Glutamatergic neuron (in vitro differentiated cells): ENCODE measurements at places on chromosomes 12 and 14. TPM values are rescaled to one million over a fixed set of nuclear protein-coding genes. Genes with fewer than 3 reads are reported as not detected.

Gene KLRC2
- total RNA-seq, result not detected

Gene AJUBA
- total RNA-seq, result 0.34 TPM

DNA sequence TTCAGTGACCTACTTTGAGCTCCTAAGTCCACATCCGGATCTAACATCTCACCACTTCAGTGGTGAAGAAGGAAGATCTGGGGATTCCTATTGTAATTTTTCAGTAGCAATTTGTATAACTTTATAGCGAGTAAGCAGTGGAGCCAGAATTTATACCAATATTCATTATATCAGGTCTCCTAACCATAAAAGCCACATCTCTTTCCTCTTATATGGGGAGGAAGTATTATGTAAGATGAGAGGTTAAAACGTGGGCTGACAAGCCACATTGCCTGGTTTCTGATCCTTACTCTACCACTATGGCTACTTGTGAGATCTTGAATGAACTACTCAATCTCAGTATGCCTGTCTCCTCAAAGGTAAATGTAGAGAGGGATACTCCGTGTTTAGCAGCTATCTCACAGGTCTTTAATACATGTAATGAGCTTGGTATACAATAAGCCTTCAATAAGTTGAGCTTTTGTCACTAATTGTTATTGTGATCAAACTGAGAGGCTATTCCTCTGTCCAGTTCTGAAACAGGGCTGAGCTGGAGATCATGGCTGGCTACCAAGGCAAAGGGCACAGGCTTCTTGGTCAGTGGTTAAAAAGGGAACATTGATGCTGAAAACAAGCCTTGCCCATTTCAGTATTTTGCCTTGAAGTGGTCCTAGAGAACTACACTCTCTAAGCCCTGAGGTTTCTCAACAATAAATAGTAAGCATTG lies 3.3 kb upstream of the TMEM117 start:
- no peak overlapping the region for H3K27ac ChIP-seq
- no peaks in the 10 kb centered on the region for H3K4me1 ChIP-seq
- H3K4me3 ChIP-seq, result no peak overlapping the region
- H3K27me3 ChIP-seq, result peaks cover 6% of the 10 kb centered on the region
- no peaks in the 10 kb centered on the region for H3K36me3 ChIP-seq
- DNase-seq, result no peak

GRCh38 chr12:27437839-27438238 lies 8.7 kb upstream of the SMCO2 start:
- H3K36me3 ChIP-seq, result peaks cover 4% of the 10 kb centered on the region
- H3K4me1 ChIP-seq, result no peaks in the 10 kb centered on the region
- no peaks in the 10 kb centered on the region for H3K27me3 ChIP-seq

Gene SLCO1B1
- not detected for total RNA-seq

DNA sequence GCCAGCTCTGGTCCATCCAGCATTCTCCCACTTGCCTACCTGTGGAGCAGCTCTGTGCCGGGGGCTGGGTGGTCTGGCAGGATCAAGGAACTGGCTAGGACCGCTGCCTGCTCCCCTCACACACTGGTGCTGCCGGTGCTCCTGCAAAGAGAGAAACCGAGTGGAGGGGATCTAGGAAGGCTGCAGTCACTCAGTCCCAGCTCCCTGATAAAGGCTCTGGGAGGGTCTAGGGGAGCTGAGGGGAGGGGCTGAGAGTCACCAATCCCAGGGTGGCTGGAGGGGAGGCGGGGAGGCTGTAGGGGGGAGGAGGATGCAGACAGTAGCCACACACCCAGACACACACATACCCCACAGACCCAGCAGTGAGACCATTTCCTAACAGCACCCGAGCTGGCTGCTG lies at the start of gene TAC3:
TSS of gene TAC3 (minus strand) at position 182 of the 400 bp plus-strand sequence. CDS start 732 bp downstream, outside the sequence.
- H3K27ac ChIP-seq, result no peak within 1 kb of the TSS
- H3K4me3 ChIP-seq, result no peak within 1 kb of the TSS
- H3K36me3 ChIP-seq, result no peaks in the 10 kb centered on the region
- H3K4me1 ChIP-seq, result no peaks in the 10 kb centered on the region
- no peak for DNase-seq
- peaks cover 5% of the 10 kb centered on the region for H3K27me3 ChIP-seq

DNA sequence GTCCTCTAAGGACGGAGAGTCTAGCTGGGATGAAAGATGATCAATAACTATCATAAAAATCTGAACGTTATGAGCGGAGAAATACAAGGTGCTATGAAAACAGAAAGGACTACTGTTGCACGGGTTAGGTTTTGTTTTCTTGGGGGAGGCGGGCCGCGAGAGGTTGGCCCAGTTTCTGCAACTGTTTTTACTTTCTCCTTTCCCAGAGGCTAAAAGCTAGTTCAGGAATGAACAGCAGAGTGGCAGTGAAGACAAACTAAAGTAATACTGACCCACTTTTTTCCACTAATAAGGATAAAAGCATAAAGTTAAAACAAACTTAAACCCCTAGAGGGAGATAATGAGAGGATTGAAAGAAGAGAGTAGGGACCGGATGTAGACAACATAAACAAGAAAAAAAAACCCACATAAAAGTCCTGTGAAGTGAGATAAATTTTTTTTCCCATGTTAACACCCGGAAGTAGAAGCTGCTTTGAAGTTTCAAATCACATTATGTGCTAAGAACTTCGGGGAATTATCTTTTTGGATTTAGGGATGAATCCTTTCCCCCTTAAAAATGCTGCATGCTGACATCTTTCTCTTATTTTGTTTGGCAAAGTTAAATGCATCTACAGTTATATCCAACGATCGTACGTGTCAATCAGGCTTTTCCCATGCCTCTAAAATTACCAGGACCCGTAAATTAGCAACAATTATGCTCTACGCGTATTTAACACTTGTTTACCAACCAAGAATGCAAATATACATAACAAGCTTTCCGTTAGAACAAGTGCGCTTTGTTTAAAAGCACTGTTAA lies 1.0 kb upstream of the CDK17 start:
- H3K27ac ChIP-seq, result peak overlapping the region; percentile 74
- no peak for DNase-seq
- peaks cover 22% of the 10 kb centered on the region for H3K4me1 ChIP-seq
- peak overlapping the region; percentile 81 for H3K4me3 ChIP-seq

DNA sequence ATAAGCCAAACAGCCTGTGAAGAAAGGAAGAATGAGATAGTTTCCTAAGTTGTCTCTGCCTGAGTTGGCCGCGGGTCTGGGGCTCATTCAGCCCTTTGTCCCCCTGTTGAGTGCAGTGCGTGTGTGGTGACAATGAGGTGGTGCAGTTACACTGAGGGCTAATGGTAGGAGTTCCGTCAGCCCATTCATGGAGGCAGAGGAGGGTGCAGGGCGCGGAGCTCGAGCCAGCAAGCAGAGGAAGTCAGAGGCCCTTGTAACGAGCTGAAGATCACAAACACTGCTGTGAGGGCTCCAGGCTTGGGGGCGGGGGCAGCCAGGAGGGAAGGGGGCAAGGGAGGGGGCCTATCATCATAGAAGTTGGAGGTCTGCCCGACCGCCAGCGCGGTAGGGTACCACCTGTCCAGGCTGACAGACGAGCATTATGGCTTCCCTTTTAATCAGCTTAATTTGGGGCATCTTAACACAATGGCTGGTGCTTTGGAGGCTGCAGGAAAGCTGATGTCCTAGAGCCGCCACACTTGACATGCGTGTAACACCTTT lies 20.5 kb downstream of the CCND2 start:
- peaks cover 15% of the 10 kb centered on the region for H3K36me3 ChIP-seq
- no peak for DNase-seq
- H3K27me3 ChIP-seq, result peaks cover 3% of the 10 kb centered on the region
- H3K4me1 ChIP-seq, result peaks cover 2% of the 10 kb centered on the region
- no peak overlapping the region for H3K27ac ChIP-seq

GRCh38 chr12:117408161-117408791 lies 46.9 kb upstream of the NOS1 start:
- H3K4me3 ChIP-seq, result no peak overlapping the region
- no peaks in the 10 kb centered on the region for H3K36me3 ChIP-seq
- H3K27me3 ChIP-seq, result peaks cover 4% of the 10 kb centered on the region

- H3K4me3 ChIP-seq, result no peak overlapping the region
- DNase-seq, result no peak
- no peaks in the 10 kb centered on the region for H3K36me3 ChIP-seq
- no peak overlapping the region for H3K27ac ChIP-seq
Measured at GRCh38 chr12:56114084-56114483, 2.3 kb upstream of the RPL41 start.

- H3K27me3 ChIP-seq, result peaks cover 2% of the 10 kb centered on the region
- H3K36me3 ChIP-seq, result peaks cover 5% of the 10 kb centered on the region
- DNase-seq, result no peak
- no peak overlapping the region for H3K27ac ChIP-seq
- H3K4me1 ChIP-seq, result no peaks in the 10 kb centered on the region
Measured at GRCh38 chr12:123171967-123172366, 21.1 kb upstream of the PITPNM2 start.

- H3K4me1 ChIP-seq, result no peaks in the 10 kb centered on the region
- no peaks in the 10 kb centered on the region for H3K36me3 ChIP-seq
- no peaks in the 10 kb centered on the region for H3K27me3 ChIP-seq
Measured at GRCh38 chr14:22095860-22096513, 422.4 kb upstream of the OR4E1 start.

Gene RAB35
- total RNA-seq, result 57.2 TPM

DNA sequence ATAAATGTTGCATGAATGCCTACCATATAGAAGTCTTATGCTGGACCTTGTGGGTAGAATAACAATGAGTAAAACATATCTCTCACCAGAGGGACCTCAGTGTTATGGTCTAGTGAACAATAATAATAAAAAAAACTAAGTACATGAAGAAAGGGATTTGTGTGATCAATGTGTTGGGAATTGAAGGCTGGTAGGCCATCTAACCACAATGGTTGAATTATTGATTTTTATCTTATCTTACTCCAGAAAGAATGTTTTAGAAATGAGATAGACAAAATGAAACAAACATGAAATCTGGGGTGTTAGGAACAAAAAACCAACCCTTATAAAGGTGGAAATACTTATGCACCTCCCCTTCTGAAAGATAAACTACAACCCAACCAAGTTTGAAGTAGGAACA lies 243.9 kb upstream of the LRIG3 start:
- H3K4me1 ChIP-seq, result peaks cover 6% of the 10 kb centered on the region
- no peak for DNase-seq
- no peak overlapping the region for H3K4me3 ChIP-seq
- no peaks in the 10 kb centered on the region for H3K36me3 ChIP-seq
- no peaks in the 10 kb centered on the region for H3K27me3 ChIP-seq

DNA sequence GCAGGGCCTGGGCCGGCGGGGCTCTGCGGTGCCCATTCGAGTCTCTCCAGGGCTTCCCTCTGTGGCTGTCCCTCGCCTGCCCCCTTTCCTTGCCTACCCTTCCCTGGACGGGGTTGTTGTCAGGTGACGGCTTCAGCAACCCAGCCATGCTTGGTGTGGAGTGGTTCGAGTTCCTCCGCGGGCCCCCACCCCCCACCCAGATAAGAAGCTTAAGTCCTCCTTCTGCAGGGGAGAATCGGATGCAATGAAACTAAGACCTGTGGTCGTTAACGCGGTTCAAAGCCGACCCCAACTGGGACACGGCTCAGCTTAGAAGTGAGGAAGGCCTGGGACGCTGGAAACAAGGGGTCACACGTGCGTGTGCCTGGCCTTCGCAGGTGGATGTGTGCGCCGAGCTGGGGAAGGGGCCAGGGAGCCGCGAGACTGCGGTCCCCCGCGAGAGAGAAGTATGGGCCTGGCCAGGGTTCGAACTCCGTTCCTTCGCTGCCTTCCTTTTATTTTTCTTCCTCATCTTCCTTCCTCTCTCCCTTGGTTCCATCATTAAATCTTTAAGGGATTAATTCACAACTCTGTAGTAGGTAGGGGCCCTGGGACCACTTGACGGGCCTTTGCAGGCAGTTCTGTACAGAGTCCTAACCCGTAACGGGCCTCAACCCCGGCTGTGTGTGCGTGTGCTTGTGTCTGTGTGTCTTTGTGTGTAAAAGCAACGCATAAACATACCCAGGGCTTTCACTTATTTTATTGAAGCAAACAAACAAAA lies 3.5 kb downstream of the TTC6 start:
- no peak for DNase-seq
- no peaks in the 10 kb centered on the region for H3K36me3 ChIP-seq
- peaks cover 14% of the 10 kb centered on the region for H3K4me1 ChIP-seq
- H3K27ac ChIP-seq, result no peak overlapping the region
- H3K4me3 ChIP-seq, result peak overlapping the region; percentile 86
- H3K27me3 ChIP-seq, result peaks cover 43% of the 10 kb centered on the region

DNA sequence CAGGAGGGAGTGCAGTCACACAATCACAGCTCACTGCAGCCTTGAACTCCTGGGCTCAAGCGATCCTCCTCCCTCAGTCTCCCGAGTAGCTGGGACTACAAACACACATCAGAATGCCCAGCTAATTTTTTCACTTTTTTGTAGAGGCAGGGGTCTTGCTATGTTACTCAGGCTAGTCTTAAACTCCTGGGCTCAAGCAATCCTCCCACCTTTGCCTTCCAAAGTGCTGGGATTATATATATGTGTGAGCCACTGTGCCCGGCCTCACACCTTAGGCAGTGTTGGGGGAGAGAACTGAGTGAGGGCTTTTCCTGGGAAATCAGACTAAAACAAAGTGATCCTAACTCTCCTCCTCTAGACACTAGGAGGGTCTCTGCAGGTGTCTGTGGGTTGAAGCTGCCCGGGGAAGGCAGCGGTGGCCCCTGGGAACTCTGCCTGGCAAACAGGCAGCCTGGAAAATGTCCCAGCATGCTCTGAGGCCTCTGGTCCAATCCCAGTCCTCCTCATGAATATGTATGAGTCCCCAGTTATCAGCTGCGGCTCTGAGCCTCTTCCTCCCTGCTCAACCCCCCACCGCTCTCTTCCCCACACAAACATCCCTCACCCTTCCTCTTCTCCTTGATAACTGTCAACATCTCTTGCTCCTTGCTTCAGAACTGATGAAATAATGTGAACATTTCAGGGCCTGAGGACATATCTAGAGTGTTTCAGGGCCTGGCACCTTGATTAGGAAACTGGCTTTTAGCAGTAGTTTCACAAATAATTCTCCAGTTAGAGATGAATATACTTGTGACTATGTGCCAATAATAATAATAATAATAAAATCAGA lies 7.9 kb upstream of the NAA25 start:
- no peaks in the 10 kb centered on the region for H3K36me3 ChIP-seq
- peaks cover 2% of the 10 kb centered on the region for H3K27me3 ChIP-seq
- H3K4me3 ChIP-seq, result peak overlapping the region; percentile 66
- H3K27ac ChIP-seq, result peak overlapping the region; percentile 91
- peak; percentile 74 for DNase-seq

Gene CD163
- total RNA-seq, result 20.6 TPM

Gene DAO
- not detected for total RNA-seq

- H3K27ac ChIP-seq, result no peak overlapping the region
- DNase-seq, result no peak
- no peak overlapping the region for H3K4me3 ChIP-seq
- H3K4me1 ChIP-seq, result peaks cover 3% of the 10 kb centered on the region
- no peaks in the 10 kb centered on the region for H3K36me3 ChIP-seq
- H3K27me3 ChIP-seq, result no peaks in the 10 kb centered on the region
Measured at GRCh38 chr12:7937833-7938506, 2.0 kb upstream of the SLC2A3 start.
